Activated CD8-positive, alpha-beta memory T cell treated with anti-CD3 and anti-CD28 coated beads for 48 hours (primary cell): ENCODE measurements at places on chromosomes 1 and 21.

DNA sequence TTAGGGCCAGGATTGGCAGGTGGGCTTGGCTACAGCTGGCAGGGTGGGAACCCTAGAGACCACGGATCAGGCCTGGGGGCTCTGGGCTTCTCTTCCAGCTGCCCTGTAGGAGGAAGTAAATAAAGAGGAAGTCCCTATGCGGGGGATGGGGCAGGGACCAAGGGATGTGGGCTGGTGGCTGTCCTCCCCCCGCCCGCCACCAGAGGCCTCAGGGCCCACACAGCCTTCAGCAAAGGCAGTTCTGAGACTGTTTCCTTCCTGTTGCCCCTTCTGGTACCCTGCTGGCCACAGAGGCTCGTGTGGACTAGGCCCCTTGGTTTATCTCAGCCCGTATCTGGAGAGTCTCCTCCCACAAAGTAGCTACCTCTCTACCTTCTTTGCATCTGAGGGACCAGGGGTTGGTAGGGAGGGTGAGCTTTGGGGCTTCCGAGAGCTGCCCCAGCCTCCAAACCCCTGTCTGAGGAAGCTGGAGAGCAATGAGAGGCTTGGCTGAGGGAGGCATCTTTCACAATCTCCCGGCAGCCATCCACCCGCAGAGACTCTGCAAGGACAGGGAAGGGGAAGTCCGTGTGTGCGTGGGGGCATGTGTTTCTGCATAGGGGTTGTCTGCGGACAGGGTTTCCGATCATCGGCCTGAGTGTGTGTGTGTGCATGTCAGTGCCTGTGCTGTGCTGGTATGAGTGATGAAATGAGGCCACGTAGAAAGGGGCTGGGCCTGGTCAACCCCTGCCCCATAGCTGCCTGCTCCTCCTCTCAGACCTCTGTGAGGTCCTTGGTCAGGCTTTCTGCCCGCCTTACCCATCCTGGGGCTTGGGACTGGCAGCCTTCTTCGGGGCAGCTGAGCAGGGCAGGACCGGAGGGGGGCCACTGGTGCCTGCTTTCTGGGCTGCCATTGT, 12.5 kb downstream of the RPS6KA1 start:
- DNase-seq: peak; percentile 59

DNA sequence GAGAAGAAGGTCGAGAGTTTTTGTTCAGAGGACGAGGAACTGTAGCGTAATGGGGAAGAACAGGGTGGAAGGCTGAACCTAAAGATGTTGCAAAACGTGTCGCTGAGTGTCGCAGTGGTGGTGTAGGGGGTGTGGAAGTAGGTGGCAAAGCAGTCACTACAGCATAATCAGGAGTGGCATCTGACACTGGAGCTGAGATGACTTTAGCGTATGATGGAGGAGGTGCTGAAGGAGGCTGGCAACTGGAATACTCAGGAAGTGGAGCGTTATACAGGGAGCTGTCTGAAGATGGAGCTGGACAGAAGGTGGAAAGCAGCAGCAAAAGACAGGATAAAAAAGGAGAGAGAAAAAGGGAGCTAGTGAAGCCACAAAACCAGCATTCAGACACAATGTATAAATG, 89.9 kb upstream of the LBR start:
- DNase-seq: no peak

GRCh38 chr1:109091078-109091838, 694 bp downstream of the TMEM167B start:
- DNase-seq: no peak

- DNase-seq: peak; percentile 53
Observed at GRCh38 chr1:3618881-3619671, 5.7 kb upstream of the TPRG1L start.

DNA sequence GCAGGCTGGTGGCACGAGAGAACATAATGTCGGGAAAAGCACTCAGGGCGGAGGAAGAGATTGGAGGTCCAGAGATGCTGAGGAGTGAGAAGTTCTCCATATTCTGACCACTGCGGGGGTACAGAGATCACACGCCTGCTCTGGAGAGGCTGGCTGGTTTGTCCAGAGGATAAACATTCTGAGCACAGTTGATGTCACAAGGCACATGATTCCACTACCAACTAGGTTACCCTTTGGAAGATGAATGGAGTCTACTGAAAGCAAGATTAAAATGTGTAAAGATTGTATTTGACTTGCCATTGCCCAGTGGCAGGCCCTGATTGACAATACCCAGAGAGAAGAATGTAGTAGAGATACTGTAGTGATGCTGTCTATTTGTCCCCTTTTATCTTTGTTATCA, at the start of gene SPATA46:
Gene SPATA46, minus strand, starts transcription at position 164 of the 400 bp plus-strand sequence. Its CDS starts 64 bp downstream, at position 100.
- no peak for DNase-seq

DNA sequence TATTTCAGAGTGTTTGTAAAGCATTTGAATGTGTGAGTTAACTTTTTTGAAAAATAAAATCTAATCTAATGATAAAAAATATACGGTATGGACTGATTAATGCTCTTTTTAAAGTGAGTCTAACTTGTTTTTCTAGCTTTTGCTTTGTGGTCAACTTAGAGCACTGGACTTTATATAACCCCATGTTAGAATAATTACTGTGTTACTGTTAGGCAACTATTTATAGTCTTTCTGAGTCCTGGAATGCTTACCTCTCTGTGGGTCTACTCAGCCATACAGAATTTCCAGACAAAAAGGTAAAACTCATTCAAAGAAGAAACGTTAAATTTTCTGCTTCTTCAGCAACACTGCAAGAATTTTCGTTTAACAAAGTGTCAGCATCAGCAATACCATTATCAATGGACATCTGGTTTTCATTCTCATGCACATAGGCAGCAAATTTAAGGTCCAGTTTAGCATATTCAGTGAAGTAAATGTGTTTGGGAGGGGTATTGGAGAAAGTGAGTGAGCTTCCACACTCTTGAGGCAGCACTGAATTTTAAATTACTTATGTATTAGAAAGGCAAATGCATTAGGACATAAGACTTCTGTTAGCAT, 664.7 kb upstream of the NEGR1 start:
- no peak for DNase-seq

DNA sequence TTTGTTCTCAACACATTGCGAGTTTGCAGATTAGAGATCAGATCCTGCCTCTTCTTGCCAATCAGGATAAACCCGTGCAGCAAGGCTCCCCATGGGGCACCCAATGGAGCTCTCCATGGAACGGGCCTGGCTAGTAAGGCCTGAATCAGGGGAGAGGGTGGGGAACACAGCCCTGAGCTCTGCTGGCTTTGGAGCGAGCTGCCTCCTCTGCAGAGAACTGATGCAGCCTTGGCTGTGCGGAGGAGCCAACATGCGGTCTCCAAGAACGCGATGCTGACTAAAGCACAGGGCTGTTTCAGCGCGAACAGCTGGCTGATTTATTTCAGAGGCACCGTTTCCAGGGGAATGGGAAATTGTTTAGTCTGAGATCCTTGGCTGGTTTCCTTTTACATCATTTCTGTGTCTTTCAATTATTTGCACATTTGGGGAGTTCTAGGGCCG, 139.7 kb downstream of the TSEN15 start:
- DNase-seq: no peak

DNA sequence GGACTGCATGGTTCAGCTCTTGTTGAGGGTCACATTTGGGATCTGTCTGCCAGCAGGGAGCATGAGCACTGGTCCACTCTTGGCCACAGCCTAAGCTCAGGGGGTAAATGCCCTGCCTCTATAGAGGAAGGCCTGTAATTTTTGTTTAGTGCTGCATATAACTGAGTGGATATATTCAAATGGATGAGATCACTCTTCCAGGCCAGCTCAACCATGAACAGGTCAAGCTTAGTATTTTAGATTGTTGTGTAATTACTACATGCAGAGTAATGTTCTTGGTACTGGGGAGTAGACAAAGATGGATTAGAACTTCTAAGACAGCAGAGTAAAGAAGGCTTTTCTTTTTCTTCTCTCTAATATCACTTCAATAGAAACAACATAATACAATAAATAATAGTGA, 376.9 kb downstream of the GPATCH2 start:
- DNase-seq: no peak

DNA sequence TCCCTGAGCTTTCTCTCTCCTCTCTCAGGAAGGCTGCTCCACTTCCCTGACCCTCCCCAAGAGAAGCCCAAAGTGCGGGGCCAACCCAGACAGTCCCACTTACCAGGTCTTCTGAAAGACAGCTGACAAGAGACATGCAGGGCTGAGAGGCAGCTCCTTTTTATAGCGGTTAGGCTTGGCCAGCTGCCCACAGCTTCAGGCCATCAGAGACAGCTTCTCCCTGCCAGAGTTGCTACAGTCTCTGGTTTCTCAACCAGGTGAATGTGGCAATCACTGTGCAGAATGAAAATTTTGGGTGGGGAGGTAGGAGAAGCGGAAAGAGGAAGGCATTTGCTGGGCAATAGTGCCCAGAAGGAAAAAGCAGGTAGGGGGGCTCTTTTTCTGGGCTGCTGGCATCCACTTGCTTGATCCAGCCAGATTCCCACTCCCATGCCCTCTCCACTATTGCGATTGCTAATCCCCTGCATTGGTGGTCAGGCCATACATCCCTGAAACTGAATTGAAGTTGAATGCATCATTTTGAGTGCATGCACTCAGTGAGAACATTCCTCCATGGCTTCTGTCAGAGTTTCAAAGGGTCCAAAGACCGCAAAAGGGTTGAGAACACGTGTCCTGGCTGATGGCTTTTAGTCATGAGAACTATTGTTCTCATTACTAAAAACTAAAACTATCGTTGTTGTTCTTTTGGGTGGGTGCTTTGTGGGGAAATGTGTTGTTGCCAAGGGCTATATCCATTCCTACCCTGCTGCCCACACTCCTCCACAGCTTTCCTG, at the start of gene S100A8:
Gene S100A8, minus strand, starts transcription at position 136 of the 773 bp plus-strand sequence. CDS start 538 bp downstream, outside the sequence.
- DNase-seq: no peak

- DNase-seq: no peak
Observed at GRCh38 chr1:150555198-150555970, 6.2 kb downstream of the ADAMTSL4 start.

DNA sequence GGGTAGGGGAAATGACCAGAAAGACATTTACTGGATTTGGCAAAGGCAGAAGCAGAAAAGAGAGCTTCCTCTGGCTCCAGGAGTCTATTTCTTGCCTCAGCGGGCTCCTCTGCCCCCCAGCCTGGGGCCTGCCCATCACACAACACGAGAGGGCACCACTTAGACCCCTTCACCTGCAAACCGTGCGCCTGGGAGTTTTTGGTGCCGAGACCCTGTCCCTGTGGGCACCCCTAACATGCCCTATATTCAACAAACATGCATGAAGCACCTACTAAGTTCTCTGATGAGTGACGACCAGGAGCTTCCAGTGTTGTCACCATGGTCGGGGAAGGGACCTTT, 18.8 kb downstream of the IL6R start:
- DNase-seq: no peak

GRCh38 chr1:208652296-208653160, 408.3 kb upstream of the PLXNA2 start:
- no peak for DNase-seq

- no peak for DNase-seq
Observed at GRCh38 chr21:37658121-37658816, 258.0 kb downstream of the KCNJ6 start.
